ENCODE measurements at places on chromosomes 4 and X.

DNA sequence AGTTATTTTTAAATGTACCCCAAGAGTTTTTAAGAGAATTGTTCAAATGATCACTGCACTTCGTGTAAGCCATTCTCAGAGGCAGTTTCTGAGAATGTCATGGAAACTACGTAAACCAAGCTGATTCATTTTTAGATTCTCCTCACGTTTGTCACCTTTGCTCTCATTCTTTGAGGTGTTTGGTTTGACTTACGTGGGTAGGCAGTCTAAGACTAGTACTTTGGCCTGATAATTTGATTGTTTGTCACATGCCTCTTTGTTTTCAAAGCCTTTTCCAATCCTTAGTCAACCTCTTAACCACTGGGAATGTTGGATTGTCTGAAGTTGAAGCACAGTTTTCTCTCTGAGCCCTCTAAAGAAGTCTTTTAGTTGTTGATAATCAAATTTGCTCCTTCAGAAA, 10.5 kb downstream of the SEPTIN11 start:
- DNase-seq, result no peak

GRCh38 chr4:68490826-68491457, 43.7 kb downstream of the TMPRSS11E start:
- no peak for DNase-seq

- DNase-seq, result no peak
Observed at GRCh38 chrX:6694977-6695376, 160.1 kb upstream of the VCX3A start.

- peak; percentile 5 for DNase-seq
Observed at GRCh38 chrX:138775517-138775916, 64.0 kb upstream of the FGF13 start.

DNA sequence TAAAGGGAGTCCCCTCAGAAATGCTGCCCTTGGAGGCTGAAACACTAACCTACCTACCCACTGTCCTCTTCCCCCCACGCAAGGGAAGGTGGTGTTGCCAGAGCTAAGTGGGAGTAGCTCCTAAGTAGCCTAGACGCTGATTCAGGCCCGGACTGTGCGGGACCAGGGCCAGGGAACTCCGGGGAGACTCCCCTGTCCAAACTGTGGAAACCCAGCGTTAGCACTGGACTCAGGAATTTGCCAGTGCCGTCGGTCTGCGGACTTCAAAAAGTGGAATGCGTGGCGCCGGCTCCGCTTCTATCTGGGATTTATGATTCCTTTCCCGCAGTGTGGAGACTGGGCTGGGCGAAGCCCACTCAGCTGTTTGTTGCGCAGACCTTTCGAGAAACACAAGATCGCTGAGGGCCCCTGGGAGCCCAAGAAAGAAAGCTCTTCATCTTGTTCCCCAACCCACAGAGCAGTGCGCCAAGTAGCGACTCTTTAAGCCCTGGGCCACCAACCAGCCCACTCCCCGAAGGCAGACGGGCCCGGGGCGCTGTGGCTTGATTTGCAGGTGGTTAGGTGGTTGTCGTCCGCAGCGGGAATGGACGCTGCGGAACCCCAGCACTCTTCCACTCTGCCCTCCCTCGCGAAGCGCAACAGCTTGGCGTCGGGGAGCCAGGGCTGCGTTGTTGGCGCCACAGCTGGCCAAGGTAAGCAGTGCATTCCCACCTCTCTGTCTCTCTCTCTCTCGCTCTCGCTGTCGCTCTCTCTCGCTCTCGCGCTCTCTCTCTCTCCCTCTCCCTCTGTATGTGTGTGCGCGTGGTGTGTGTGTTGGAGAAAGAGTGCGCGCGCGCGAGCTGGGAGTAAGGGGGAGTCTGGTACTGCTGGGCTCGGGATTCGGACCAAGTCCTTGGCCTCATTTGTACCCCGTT, 2.0 kb downstream of the TMEM255A start:
- no peak for DNase-seq

DNA sequence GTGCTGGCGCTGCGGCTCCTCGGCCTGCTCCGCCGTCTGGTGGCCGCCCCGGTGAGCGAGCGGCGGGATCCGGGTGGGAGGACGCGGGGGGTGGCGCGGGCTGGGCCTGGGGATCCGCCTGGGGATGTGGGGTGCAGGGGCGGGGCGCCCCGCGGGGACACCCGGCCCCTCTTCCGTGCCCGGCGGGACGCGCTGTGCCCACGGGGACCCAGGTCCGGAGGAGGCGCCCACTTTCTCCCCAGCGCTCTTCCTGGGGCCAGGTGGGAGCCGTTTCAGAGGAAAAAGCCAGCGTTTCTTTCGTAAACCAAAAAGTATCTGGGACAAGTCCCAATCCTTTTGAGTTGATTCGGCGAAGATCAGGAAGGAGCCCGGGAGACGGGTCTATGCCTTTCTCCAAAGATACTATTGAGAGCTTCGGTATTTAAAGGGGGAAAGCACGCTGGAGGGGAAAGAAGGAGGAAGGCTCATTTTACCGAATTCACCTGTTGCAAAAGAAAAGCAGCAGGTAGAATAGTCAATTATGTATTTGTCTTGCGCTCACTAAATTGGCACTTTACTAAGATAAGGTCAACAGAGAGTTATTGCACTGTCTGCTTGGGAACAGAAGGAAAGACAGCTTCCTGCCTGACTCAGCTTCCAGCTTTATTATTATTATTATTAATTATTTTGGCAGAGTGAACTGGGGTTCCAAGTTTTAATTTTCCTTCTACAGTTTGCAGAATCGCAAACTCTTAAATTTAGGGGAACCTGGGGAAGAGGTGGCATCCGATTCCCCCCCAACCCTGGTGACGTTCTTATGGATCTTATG, 81.5 kb upstream of the CD99 start:
- DNase-seq, result no peak

GRCh38 chr4:48227662-48228061, 42.0 kb downstream of the TEC start:
- no peak for DNase-seq

DNA sequence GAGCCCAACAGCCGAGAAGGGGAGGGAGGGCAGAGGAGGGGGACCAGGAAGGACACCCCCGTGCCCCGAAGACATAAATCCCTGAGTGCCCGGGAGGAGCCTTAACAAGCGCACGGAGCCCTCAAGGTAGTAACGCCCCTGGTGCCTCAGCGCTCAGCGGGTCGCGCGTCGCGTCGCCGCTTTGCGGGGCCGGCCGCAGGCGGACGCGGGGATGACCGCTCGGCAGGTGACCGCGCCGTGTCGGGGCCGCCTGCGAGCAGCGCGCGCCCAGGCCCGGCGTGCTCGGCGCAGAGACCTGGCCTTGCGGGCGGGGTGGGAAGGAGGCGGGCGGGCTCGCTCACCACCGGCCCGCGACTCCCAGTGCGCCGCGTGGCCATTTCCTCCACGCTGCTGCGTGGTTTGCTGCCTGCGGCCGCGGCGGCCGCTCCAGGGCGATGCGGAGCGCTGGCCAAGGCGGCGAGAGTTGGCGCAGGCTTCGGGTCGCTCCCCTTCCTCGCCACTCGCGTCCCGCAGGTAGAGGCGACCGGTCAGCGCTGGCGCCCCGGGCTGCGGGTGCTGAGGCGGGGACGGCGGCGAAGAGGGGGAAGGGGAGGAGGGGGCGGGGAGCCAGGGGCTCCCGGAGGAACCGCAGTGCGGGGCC, 632 bp downstream of the CCSER1 start:
- no peak for DNase-seq

- no peak for DNase-seq
Observed at GRCh38 chrX:126165721-126166461, at the start of gene DCAF12L2. TSS of gene DCAF12L2 (minus strand) at chrX:126166289. CDS start at chrX:126165924, 365 bp downstream.

- DNase-seq, result no peak
Observed at GRCh38 chr4:152684007-152684406, 4.2 kb upstream of the TMEM154 start.

- DNase-seq, result no peak
Observed at GRCh38 chr4:40563401-40563800, 66.3 kb downstream of the RBM47 start.

- no peak for DNase-seq
Observed at GRCh38 chr4:78200949-78201348, 143.8 kb downstream of the FRAS1 start.

- DNase-seq, result no peak
Observed at GRCh38 chrX:53580742-53581504, 105.6 kb downstream of the HUWE1 start.

GRCh38 chrX:38154340-38154739, 66.3 kb downstream of the SRPX start:
- no peak for DNase-seq

DNA sequence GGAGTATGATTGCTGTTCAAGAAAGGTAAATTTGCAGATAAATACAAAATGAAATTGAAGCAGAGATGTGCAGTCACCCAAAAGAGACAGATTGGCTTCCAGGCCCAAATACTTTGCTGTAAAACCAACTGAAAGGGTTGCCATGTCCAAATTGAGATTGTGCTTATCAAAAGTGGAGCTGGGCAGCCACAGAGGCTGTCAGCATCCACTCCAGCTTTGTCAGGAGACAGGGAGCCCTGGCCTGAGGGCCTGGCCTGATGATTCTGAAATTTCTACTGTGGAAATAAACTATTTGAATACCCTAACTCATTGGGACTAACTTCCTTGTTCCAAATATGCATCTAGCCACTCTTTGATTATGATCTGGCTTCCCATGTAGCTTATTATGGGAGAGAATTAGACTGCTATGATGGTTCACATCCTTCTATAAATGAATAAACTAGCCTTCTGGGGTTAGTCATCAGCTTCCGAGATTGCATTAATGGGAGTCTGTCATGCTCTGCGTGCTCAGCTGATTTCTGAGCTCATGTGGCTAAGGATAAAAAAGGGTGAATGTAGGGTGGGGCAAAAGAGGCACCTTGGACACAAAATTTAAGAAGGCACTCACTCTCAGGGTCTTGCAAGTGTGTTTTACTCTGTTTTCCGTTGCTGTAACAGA, 48.2 kb downstream of the SLC34A2 start:
- no peak for DNase-seq

DNA sequence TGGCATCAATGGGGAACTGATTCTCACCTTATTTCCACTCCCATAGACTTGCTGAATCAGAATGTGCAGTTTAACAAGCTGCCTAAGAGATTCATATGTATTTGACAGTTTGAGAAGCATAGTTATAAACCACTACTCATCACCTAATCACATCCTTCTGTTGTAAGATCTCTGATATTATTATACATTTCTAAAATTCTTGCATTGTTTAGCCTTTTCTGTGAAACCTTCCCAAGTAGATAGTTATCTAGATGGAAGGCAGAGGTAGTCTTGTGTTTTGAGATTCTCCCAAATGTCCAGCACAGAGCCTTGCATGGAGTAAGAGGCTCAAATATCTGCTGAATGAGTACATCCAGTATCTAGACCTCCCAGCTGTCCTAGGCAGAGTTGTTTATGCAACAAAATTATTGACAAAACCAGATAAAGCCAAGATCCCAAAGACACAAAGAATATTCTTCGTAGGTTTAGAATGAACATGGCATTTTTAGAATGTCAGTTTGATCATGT, 227.3 kb downstream of the KDR start:
- DNase-seq, result no peak

DNA sequence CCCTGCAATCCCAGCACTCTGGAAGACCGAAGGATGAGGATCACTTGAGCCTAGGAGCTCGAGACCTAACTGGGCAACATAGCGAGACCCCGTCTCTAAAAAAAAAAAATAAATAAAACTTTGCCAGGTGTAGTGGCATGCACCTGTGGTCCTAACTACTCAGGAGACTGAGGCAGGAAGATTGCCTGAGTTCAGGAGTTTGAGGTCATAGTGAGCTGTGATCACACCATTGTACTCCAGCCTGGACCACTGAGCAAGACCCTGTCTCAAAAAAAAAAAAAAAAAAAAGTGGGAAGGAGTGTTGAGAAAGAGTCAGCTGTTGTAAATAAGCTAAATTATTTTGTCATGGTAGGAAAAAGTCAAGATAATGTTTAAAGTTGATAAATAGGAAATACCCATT, 27.5 kb upstream of the IQSEC2 start:
- DNase-seq, result no peak

- DNase-seq, result no peak
Observed at GRCh38 chr4:102430461-102430910, 70.7 kb upstream of the NFKB1 start.

- no peak for DNase-seq
Observed at GRCh38 chr4:95289028-95289634, 259.6 kb downstream of the UNC5C start.

- DNase-seq, result no peak
Observed at GRCh38 chrX:27241981-27242380, 221.2 kb downstream of the PPP4R3C start.

GRCh38 chr4:70818173-70818855, 21.4 kb downstream of the GRSF1 start:
- DNase-seq, result no peak

DNA sequence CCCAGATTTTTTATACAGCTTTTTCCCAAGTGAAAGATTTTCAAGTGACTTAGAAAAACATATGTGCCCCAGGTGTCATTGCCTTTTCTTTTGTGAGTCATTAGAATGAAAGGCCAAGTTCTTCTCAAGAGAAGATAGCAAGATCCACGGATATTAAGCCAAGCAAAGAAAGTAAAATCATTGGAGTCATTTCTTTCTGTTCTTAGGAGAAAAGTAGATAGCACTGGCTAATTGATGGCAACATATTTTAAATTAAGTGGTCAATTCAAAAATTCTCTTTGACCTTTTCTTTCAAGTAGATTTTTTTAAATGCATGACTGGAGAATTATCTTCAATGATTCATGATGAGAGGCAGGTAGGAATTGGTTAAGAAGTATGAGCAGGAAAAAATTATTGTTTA, 94.4 kb downstream of the HHIP start:
- no peak for DNase-seq

DNA sequence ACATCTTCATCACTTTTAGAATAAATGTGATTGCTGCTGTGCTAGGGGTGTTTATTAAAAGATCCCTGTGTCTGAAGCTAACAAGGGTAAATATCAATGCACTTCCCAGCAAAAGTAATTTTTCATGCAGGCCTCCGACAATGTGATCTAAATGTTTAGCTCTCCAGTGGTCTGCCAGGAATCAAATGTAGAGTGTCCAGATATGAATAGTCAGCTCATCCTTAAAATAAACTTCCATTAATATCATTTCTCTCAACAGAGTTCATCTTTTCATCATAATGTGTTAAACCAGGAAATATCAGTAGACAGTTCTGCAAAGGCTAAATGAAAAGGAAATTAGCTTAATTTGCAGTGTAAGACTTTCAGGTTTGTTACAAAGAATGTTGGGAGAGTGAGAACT, 102.2 kb upstream of the EGFL6 start:
- DNase-seq, result no peak

- no peak for DNase-seq
Observed at GRCh38 chrX:72094894-72095293, 36.8 kb downstream of the RTL5 start.

DNA sequence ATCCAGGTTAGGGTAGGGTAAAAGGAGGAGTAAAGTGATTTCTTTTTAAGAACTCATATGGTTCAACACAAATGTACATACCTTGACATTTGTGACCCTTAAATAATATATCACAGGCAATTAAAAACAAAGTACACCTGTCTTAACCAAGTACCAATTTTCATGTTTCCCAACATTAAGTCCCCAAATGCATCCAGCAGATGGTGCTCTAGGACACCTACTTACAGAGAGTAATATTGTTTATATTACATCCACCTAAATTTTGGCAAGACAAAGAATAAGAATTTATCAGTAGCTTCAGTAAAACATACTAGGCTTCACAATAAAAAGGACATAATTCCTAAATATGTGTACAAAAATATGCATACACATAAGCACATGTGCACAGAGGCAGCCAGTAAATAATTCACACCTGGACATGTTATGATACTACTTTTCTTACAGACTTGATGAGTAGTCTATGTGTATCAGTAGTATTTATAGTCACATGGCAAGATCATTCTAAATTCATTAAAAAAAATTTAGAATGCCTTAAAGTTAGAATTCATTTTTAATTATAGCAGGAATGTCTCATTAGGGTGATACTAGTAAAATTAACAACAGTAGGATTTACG, 219.7 kb downstream of the DCLK2 start:
- DNase-seq, result peak; percentile 49

Data from AG09319 (cell line).